ENCODE measurements at places on chromosomes 1 and 21.
A peak's percentile ranks its signal among the peaks of the same experiment; 100 is the strongest.

GRCh38 chr1:201945863-201946223 is 505 bp downstream of the LMOD1 start:
- DNase-seq = no peak

GRCh38 chr1:66237042-66237441 is 296.9 kb upstream of the SGIP1 start:
- DNase-seq = no peak

DNA sequence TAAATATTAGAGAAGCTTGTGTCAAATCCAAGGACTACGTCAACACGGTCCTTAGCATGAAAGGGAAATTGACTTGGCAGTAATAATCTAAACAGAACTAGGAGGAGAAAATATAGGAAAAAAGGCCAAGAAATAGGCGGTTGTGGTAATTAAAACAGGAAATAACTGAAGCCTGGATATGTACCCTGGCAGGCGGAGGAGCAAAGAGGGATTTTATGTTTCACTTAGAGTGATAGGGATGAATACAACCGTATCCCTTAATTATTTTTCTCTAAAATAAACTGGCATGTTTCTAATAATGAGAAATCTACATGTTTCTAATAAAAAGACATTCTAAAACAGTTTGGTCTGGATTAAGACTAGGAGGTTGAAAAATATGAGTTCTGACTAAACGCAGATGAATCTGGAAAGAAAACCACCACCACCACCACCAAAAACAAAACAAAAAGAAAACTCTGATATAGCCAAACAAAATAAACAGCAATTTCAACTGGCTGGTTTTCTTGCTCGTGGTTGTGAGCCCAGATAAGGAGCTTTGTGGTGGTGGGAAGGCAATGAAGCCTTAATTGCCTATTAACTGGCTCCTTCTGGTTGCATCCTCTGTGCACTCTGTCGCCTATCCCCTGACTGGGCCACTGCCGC is 334.2 kb upstream of the SNX7 start:
- peak; percentile 43 for DNase-seq

DNA sequence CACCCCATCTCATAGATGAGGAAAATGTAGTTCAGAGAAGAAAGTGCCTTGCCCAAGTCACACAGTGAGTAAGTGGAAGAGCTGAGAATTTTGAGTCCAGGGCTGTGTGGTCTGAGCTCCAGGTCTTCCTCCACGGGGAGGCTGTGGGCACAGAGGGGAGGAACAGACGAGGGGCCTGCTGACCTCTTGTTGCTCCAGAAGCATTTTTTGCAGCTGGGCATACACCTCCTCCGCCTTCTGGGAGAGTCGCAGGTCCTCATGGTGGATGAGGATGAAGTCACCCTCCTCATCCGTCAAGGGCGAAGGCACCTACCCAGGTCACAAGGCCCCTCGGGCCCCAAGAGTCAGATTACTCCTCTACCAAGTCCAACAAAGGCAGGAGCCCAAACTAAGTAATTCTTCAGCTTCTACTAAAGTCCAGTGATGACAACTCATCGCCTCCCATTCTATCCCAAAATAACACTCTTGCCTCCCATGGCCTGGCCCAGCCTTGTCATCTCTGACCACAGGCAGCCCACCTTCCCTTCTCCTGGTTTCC is 9.1 kb downstream of the CC2D1B start:
- no peak for DNase-seq

DNA sequence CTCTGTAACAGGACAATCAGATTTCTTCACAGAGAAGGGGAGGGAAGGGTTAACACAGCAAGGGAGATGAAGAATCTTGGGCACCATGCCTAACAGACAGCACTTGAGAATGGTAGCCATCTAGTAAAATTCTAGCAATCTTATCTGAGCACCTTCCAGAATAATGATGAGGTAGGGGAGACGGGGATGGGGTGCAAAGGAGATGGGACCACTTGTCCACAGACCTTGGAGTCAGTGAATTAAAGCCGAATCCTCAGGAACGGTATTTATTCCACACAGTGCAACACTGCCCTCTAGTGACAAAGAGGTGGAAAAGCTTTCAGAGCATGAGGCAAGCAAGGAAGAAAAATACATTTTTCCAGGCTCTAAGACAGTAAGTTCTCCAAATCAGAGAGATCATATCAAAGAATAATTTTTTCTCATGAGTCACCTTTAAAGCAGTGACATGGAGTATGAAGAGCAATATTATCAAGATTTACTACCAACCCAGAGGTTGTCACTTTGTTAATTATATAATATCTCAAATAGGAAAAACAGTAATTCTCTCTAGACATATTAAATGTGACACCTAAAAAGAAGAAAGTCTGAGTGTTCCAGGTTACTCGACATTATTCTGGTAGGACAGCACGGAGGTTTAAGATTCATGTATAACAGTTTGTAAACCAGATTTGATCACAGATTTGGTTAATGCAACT is 43.3 kb upstream of the LPAR3 start:
- peak; percentile 63 for DNase-seq

- no peak for DNase-seq
Observed at GRCh38 chr1:28058971-28059878, 29.2 kb downstream of the EYA3 start.

DNA sequence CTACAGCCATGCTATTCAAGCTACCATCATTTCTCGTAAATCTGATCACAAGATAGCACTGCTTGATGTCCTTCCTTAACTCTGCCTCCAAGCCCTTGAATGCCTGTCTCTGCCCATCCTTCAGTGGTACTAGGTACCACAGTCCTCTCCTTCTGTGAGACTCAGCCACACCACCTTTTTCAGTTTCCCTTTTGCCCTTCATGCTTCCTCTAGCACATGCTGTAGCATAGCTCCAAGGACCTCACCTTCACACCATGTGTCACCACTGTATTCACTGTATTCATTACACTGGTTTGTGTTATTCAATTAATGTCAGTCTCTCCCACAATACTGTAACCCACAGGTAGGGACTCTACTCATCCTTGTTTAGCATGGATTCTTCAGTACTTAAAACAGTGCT is 8.0 kb upstream of the TP53BP2 start:
- no peak for DNase-seq

- no peak for DNase-seq
Observed at GRCh38 chr1:199698222-199698621, 329.3 kb upstream of the NR5A2 start.

- no peak for DNase-seq
Observed at GRCh38 chr1:228224198-228225164, 16.6 kb downstream of the OBSCN start.

GRCh38 chr1:204731985-204732575 is 46.5 kb upstream of the LRRN2 start:
- no peak for DNase-seq

DNA sequence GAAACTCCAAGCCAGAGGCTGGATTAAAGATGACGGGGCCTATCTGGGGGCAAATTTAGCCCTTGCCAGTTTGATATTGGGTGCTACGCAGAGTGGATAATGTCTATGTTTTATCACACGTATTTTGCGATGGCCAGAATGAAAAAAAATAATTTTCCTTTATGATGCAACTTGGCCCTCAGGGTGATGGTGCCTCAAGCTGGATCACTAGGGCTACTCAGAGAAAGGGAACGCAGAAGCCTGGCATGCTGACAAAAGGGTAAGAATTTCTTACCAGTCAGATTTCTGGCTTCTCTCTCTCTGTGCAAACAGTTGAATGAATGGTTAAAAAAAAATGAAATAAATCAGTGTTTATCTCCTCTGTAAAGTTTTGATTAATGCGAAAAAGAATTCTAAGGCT is 32.6 kb upstream of the NEK2 start:
- DNase-seq = no peak

- DNase-seq = no peak
Observed at GRCh38 chr1:166822385-166822784, 16.9 kb upstream of the POGK start.

DNA sequence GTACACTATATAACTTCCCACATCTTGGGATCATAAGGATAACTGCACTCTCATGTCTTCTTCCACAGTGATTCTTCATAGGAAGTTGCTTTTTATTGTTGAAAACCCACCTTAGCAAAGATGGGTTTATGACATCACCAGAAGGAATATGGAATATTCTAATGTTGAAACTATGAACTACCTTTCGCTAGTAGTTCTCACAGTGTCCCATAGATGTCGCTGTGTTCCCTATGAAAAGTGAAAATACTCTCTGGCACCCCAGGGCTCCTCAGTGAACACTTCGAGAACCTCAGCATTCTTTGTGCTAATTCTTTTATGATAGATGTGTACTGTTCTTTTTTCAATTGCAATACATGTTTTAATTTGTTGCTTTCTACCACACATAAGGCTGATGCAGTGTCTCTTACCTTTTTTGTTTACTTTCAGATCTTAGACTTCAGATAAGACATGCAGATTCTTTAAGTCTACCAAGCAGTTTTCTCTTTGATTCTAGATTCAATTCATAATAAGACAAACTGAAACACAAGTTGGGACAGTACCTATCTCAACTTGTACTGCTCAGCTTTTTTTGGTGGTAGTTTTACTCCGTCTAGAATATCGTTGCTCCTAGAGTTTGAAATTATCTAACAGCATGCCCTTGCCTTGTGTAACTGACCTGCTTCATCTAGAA is 90.8 kb downstream of the GTF2B start:
- DNase-seq = peak; percentile 62

DNA sequence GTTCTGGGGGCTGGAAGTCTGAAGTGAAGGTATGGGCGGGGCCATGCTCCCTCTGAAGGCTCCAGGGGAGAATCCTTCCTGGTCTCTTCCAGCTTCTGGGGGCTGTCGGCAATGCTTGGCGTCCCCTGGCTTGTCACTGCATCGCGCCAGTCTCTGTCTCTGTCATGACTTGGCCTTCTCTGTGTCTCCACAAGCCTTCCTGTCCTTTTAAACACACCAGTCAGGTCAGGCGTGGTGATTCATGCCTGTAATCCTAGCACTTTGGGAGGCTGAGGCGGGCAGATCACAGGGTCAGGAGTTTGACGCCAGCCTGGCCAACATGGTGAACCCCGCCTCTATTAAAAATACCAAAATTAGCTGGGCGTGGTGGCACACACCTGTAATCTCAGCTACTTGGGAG is 125.3 kb downstream of the ACTL8 start:
- no peak for DNase-seq

DNA sequence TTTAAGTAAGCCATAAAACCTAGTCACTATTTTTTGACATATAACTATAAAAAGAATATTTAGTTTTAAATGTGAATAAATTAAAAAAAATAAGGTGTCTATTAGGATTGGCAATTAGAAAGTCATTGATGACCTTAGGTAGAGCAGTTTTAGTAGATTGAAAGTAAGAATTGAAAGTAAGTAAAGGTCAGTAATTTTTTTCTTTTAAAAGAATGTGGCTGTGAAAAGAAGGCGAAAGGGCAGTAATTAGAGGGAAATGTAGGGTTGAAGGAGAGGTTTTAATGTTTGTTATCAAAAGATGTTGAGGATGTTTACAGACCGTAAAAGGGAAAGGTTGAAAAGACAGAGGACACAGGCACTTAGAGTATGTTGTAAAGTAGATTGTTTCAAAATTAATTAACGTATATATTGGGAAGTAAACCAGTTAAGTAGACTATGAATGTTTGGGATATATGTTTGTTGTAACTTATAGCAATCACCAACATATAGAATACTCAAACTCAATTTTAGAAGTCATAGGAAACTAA is 41.0 kb downstream of the ZFYVE9 start:
- no peak for DNase-seq

DNA sequence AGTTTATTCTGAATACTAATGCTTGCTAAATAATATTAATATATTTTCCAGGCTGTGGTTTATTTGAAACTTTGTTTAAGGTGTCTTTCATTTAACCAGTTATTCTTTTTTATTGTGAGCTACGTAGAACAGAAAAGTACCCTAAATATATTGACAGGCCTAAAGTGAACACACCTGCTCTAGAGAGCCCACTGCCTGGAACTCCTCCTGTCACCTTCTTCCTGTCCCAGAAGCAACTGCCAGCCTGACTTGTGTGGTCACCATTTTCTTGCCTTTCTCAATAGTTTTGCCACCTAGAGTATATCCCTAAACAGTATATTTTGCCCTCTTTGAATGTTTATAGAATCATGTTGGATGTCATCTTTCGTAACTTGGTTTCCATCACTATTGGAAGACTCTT is 48.5 kb downstream of the SCCPDH start:
- DNase-seq = no peak

DNA sequence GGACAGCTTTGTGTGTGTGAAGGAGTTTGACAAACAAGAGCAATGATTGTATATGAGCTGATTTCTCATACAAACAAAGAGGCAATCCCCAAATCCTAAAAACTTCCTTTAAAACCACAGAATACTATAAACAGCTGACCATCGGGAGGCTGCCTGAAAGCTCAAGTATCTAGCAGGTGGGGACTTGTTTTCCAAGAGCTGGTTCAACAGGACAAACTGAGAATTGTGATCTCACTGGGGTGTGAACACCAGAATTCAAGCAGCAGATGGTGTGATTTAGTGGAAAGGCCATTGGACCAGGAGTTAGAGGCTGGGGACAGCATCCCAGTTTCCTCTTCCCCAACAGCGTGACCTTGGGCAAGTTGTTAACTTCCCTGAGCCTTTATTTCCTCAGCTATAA is 13.9 kb downstream of the LMX1A start:
- no peak for DNase-seq

GRCh38 chr1:199931666-199932377 is 95.7 kb upstream of the NR5A2 start:
- peak; percentile 21 for DNase-seq

DNA sequence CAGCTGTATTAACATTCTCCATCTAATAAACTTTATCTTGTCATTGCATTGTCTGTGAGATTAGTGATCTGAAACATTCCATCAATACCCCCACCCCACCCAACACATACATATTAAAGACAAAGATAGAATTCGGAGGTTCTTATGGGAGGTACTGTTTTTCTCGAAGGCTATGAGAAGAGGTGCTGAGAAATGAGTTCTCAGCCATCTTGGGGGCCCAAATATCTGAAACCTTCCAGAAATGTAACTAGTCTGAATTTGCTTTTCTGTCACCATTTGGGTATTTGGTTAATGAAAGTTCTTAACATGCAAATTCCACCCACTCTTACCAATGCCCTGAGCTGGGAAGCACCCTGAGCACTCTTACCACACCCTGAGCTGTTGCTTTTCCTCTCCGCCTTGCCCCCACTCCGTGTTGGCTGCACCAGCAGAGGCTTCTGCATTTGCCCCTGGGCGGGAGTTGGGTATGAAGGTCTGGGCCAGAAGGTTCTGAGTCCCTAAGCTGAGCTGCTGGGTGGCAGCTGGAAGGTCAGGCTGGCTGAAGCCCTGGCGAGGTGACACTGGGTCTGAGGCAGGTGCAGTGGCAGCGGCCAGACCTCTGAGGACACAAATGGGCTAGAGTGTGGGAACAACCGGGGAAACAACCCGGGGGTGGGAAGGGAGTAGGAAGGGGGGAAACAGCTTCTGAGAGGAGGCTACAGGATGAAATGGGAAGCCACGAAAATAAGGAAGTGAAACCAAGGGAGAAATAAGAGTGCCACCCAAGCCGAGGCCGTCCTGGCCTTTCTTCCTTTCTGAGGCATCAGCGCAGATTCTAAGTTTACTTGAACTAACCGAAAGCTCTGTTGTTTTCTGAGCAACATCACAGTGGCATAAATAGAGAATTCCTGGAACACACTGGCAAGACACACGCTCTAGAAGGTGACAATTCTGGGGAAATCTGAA is 26.3 kb upstream of the IER5 start:
- no peak for DNase-seq
